CD4-positive, alpha-beta T cell treated with Interleukin-17A for 1 hour (primary cell): ENCODE measurements at places on chromosomes 6 and 20.

DNA sequence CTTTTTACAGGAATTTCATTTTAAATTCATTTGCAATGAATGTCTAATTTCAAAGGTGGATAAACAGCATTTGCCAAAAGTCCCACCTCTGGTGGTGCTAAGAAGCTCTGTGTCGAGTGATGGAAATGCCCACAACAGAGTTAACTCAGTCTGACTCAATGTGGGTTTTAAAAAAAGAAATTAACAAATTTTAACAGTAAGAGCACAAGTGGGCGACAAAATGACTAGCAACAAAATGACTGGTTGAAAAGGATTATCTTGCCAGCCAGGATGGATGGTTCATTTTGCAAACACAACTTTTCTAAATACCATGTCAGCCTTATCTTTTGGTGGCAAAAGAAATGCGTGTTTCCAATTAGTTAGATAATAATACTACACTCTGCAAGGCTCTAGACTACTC, 14.3 kb upstream of the TAGAP start:
- DNase-seq: peak; percentile 32

- peak; percentile 37 for DNase-seq
Measured at GRCh38 chr6:15365273-15365687, 119.4 kb downstream of the JARID2 start.

- no peak for DNase-seq
Measured at GRCh38 chr6:111091987-111092386, 4.7 kb downstream of the SLC16A10 start.

DNA sequence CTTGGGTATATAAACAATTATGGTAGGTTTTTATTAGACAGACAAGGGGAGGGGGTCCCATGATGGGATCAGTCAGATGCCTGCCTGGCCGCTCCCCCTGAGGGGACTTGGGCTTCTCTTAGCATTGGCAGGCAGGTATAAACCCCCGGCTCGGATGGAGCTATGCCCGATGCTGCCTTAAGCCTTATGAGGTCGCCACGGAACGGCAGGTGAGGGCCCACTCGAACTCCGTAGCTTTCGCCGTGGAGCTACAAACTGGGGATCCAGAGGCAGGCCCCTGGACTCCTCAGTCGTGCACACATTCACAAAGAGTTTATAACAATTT, 148.8 kb downstream of the TRIM27 start:
- DNase-seq: no peak

- DNase-seq: no peak
Measured at GRCh38 chr6:35511562-35511941, 1.1 kb downstream of the TULP1 start.

GRCh38 chr6:107536180-107536961, 46.5 kb downstream of the SOBP start:
- DNase-seq: no peak

GRCh38 chr20:47295921-47296426, 60.5 kb downstream of the ZMYND8 start:
- DNase-seq: no peak

- DNase-seq: no peak
Measured at GRCh38 chr6:158640519-158640918, 4.0 kb downstream of the DYNLT1 start.

DNA sequence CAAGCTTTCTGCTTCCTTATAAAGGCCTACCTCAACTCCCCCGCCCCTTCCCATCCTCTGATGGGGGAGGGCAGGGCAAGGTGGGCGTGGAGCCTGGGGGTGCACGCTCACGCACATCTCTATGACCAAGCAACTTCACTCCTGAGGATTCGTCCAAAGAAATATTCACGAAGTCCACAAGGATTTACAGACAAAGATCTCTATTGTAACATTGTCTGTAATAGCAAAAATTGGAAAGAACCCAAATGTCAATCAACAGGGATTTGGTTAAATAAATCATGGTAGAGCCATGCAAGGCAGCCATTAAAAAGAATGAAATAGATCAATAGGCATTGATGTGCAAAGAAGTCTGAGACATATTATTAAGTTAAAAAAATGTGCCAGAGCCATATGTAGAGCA, 130.4 kb upstream of the AFDN start:
- no peak for DNase-seq

- DNase-seq: no peak
Measured at GRCh38 chr6:22008248-22008836, 288.5 kb downstream of the PRL start.

DNA sequence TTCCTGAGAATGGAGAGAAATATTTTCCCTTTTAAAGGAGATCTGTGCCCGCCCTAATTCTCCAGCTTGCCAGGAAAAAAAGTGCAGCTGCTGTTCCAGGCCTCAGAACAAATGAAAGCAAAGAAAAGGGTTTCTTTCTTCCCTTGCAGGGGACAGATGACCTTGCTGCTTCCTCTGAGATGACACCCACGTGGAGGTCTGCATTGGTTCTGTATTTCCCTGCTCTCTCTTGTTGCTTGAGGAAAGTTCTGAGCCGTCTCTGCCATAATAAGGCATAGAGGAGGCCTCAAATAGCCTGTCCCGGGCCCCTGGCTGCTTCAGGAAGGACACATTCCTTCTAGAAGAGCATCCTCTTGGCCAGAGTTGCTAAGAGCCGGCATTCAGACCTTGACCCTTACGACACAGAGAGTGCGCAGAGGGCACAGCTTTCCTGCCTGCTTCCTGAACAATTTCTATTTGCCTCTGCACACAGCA, 501.8 kb upstream of the SULF2 start:
- no peak for DNase-seq

DNA sequence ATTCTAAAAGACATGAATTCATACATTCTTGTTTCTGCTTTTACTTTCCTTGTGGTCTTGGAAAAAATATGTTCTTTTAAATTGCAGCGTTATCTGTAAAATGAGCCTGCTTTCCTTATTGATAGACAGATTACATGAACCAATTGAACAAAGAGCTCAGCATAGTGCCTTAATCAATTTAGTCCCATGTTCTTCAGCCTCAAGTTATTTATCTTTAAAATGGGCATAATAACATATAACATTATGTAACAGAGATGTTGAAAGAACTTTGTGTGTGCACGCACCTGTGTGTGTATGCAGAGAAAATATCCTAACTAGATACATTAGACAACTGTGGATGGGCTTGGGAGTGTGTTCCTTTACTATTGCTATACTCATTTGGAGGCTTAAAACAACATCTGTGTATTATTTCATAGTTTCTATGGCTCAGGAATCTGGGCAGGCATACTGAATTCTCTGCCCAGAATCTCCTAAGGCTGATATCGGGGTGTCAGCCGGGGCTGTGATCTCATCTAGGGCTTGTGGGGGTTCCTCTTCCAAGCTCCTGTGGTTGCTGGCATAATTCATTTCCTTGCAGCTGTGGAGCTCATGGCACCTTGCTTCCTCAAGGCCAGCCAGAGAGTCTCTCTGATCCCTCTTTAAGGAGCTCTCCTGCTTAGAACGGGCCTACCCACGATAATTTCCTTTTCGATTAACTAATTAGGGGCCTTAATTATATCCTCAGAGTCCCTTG, 194.1 kb downstream of the ARID1B start:
- DNase-seq: no peak

- no peak for DNase-seq
Measured at GRCh38 chr20:50038574-50038991, 55.8 kb downstream of the SNAI1 start.

GRCh38 chr6:151293688-151294016, 53.9 kb downstream of the AKAP12 start:
- DNase-seq: no peak

- no peak for DNase-seq
Measured at GRCh38 chr6:55937951-55938690, 62.7 kb upstream of the BMP5 start.

- no peak for DNase-seq
Measured at GRCh38 chr20:24001712-24002405, 13.3 kb upstream of the GGTLC1 start.

GRCh38 chr6:24658573-24659560, 7.8 kb downstream of the TDP2 start:
- DNase-seq: no peak

GRCh38 chr20:6818033-6818808, 50.7 kb downstream of the BMP2 start:
- DNase-seq: no peak

- peak; percentile 13 for DNase-seq
Measured at GRCh38 chr6:151763938-151764680, 43.4 kb upstream of the ESR1 start.

DNA sequence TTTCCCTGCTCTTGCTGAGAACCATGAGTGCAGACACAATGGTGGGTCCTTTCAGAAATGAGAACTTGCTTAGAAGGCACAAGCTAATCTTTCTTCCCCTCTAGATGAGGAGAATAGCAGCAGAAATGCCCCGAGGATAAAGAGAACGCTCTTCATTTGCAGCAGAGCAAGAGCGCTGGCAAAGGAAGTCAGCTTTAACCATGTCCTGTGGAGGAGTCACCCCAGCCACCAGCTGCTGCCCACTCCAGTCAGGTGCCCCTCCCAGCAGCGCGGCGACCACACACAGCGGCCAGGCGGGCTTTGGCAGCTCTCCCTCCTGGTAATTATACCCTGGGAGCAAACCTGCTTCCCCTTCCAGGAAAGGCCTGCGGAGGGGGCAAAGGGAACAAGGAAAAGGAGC, 42.4 kb upstream of the EMILIN3 start:
- no peak for DNase-seq

- DNase-seq: no peak
Measured at GRCh38 chr6:11987386-11987785, 24.7 kb upstream of the HIVEP1 start.

- no peak for DNase-seq
Measured at GRCh38 chr6:139325686-139326085, 33.9 kb upstream of the TXLNB start.

DNA sequence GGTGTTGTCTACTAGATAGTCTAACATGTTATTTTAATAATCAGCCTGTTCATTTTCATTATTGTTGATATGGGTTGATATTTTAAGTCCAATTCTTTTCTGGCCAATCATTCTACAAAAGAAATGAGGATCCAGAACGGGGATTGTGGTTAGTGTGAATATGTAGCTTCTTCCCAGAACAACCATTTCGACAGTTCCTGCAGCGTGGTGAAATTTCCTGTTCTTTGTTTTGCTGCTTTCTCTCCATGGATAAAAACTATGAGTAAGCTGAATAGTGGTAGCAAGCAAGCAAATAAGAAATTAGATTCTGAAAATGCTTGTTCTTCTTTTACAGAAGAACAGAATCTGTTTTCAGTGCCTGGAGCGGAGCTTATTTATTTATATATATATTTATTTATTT, 65.5 kb upstream of the F13A1 start:
- DNase-seq: no peak

GRCh38 chr6:118284736-118285360, 263.2 kb upstream of the PLN start:
- peak; percentile 3 for DNase-seq

GRCh38 chr20:44536175-44536574, 14.3 kb upstream of the SERINC3 start:
- DNase-seq: no peak

- no peak for DNase-seq
Measured at GRCh38 chr6:44194326-44194725, 22.4 kb upstream of the MYMX start.

DNA sequence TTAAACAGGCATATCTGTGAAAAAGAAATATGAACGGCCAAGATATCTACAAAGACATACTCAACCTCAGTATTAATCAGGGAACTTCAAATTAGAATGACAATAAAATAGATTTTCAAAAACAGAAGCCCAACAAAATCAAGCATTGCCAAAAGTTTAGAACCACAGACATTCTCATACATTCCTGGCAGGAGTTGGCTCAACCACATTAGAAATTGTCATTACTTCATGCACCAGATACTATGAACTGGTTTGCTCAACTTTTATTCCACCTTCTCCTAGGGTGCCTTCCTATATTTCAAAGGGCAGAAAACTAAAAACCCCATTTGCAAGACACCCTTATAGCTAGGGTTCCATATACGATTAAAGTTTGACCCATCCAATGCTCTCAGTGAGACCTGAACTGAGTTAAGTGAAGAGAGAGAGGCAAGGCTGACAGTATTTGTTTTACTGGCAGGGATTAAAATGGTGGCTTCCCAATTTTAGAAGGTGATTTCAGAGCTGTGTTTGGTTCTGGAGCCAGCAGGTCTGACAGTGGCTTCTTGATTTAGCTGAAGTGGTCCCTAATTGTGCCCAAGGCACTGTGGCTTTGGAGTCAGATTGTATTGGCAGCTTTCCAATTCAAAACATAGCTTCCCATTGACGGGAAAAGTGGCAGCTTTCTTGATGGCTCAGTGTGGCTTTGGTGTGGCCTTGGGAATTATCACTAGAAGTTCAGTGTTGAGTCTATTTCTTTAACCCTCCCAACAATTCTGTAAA, 77.1 kb upstream of the CDYL start:
- no peak for DNase-seq

GRCh38 chr6:24249926-24250325, 107.9 kb downstream of the DCDC2 start:
- no peak for DNase-seq

- no peak for DNase-seq
Measured at GRCh38 chr6:37260444-37260843, 2.5 kb upstream of the TMEM217 start.

GRCh38 chr6:117547688-117548621, 54.4 kb downstream of the GOPC start:
- DNase-seq: peak; percentile 66

DNA sequence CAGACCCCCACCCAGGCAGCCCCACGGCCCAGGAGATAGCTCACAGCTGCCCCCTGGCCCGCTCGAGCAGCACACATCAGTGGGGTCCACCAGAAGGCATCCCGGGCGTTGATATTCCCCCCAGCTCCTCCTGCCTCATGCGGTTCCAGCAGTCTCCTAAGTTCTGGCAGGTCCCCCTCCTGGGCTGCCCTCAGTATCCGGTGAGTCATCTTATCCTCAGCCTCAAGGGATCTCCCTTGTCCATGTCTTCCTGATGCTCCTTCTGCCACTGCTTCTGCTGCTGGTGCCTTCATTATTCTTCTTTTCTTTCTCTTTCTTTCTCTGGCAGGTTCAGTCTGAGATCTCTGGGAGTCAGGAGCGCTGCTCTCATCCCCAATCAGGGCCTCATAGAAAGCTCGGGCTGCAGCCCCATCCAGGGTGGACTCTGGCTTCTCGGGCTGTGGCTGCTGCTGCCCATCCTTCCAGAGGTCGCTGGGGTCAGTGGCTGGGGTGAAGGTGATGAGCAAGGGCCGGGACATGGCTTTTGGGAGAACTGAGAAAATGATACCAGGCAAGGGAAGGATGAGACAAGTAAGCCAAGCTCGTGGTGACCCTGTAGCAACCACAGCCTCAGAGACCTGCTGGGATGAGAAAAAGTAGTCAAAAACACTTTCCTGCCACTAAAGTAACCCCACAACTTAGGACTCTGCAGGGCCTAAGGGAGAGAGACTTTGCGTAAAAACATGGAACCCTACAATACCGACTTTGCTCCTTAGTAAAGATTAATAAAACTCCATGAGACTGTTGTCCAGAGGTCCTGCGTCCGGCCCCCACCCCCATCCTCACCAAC, 622 bp downstream of the GPANK1 start:
- DNase-seq: no peak

DNA sequence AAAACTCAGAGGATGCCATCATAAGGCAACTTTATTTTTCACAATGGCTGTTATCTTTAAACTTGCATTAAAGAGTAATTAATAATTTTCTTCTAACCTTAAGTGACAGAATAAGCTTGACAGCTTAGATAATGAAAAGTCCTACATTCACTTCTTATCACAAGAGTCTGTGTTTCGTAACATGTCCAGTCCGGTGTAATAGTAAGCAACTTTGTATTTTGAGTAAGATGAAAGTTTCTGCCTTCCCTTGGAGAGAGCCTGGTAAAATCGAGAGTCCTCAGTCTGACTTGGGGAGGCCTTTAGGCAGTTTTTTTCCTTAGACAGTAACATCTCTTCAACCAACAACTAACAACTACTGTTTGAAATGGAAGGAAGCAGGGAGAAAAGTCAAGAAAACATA, 195.6 kb downstream of the GRM1 start:
- DNase-seq: no peak
